ENCODE measurements at places on chromosomes 5 and 9. TPM values are rescaled to one million over a fixed set of nuclear protein-coding genes. Genes with fewer than 3 reads are reported as not detected.

Gene FCN2
- 0.56 TPM for total RNA-seq

Gene GRXCR2
- not detected for total RNA-seq

Gene PPP3R2
- not detected for total RNA-seq

Gene PRR16
- 1.8 TPM for total RNA-seq

Gene SEMA4D
- 16.7 TPM for total RNA-seq

Gene C5orf58
- not detected for total RNA-seq

DNA sequence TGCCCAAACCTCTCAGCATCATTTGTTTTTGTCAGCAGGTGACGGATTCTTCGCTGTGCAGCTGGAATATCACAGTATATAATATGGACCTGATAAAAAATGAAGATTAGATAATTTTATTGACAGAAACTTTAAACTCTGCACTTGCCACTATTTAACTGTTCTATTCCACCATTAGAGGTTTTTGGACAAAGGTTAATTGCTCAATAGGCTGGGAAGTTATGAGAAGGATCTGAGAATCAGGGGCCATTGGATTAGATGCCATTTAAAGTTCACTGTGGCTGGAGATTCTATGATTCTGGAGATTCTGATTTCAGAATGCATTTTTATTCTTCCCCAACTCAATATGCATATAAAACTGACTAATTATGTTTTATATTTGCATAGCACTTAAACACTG, 59.8 kb upstream of the ANXA1 start:
- DNase-seq = no peak
- H3K4me1 ChIP-seq = no peaks in the 10 kb centered on the region
- no peaks in the 10 kb centered on the region for H3K36me3 ChIP-seq
- H3K27me3 ChIP-seq = no peaks in the 10 kb centered on the region
- H3K27ac ChIP-seq = no peak overlapping the region

- no peaks in the 10 kb centered on the region for H3K36me3 ChIP-seq
- H3K27ac ChIP-seq = no peak overlapping the region
- DNase-seq = no peak
- no peak overlapping the region for H3K4me3 ChIP-seq
- H3K27me3 ChIP-seq = no peaks in the 10 kb centered on the region
- peaks cover 5% of the 10 kb centered on the region for H3K4me1 ChIP-seq
These were observed 49.5 kb downstream of the TJP2 start for GRCh38 chr9:69223605-69224004.

GRCh38 chr5:2556375-2556966, 195.0 kb downstream of the IRX2 start:
- no peak for DNase-seq
- no peak overlapping the region for H3K4me3 ChIP-seq
- no peaks in the 10 kb centered on the region for H3K36me3 ChIP-seq

GRCh38 chr5:95759634-95760033, 28.5 kb downstream of the RHOBTB3 start:
- no peak overlapping the region for H3K4me3 ChIP-seq
- no peaks in the 10 kb centered on the region for H3K36me3 ChIP-seq
- peaks cover 16% of the 10 kb centered on the region for H3K4me1 ChIP-seq
- H3K27ac ChIP-seq = no peak overlapping the region
- no peak for DNase-seq

DNA sequence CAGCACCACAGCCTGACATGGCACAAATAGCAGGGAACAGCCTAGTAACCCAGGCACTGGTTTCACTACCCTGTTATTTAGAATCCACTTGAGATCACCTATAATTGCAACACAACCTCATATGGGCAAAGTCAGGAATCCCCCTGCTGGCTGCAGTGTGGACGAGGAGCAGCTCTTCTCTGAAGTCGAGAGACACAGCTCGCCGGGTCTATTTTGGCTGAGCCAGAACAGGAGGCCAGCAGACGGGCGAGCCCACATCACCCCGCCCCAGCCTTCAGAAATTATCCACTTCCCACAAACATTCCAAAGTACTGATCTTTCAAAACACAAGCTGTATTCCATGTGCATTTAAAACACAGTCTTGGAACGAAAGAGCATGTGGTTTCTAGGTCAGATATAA, 179.0 kb downstream of the ROR2 start:
- H3K4me3 ChIP-seq = no peak overlapping the region
- H3K27ac ChIP-seq = no peak overlapping the region
- DNase-seq = peak; percentile 80
- H3K27me3 ChIP-seq = no peaks in the 10 kb centered on the region
- H3K36me3 ChIP-seq = no peaks in the 10 kb centered on the region

GRCh38 chr5:163894645-163895044, 389.2 kb downstream of the MAT2B start:
- no peaks in the 10 kb centered on the region for H3K4me1 ChIP-seq
- H3K27me3 ChIP-seq = no peaks in the 10 kb centered on the region
- no peak overlapping the region for H3K27ac ChIP-seq
- DNase-seq = no peak
- no peaks in the 10 kb centered on the region for H3K36me3 ChIP-seq

GRCh38 chr9:77798140-77798539, 150.0 kb upstream of the GNA14 start:
- no peaks in the 10 kb centered on the region for H3K36me3 ChIP-seq
- no peak overlapping the region for H3K4me3 ChIP-seq
- H3K27me3 ChIP-seq = no peaks in the 10 kb centered on the region
- H3K27ac ChIP-seq = no peak overlapping the region

DNA sequence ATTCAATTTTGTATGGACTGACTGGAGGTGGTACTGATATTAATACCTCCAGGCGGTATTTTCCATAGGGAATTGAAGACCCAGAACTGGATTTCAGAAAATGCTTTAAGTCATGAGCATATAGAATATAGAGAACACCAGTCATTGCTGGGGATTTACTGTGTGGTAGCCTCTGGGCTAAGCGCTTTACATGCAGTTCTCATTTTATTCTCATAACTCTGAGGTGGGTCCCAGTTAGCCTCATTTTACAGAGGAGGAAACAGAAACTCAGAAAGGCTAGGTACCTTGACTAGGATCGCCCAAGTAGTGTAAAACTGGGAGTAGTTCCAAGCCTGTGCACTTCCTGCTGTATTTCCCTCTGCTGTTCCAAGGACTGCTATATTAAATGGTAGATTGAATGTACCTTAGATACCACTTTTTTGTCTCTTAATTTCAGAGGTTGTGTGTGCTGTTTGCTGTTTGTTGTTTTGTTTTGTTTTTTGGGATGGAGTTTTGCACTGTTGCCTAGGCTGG, 13.8 kb downstream of the SLC44A1 start:
- DNase-seq = no peak
- no peak overlapping the region for H3K4me3 ChIP-seq
- H3K27ac ChIP-seq = no peak overlapping the region
- no peaks in the 10 kb centered on the region for H3K36me3 ChIP-seq

- no peak overlapping the region for H3K27ac ChIP-seq
- H3K36me3 ChIP-seq = no peaks in the 10 kb centered on the region
- H3K27me3 ChIP-seq = no peaks in the 10 kb centered on the region
- H3K4me1 ChIP-seq = no peaks in the 10 kb centered on the region
These were observed 1.2 kb upstream of the GABRA1 start for GRCh38 chr5:161846746-161847145.

DNA sequence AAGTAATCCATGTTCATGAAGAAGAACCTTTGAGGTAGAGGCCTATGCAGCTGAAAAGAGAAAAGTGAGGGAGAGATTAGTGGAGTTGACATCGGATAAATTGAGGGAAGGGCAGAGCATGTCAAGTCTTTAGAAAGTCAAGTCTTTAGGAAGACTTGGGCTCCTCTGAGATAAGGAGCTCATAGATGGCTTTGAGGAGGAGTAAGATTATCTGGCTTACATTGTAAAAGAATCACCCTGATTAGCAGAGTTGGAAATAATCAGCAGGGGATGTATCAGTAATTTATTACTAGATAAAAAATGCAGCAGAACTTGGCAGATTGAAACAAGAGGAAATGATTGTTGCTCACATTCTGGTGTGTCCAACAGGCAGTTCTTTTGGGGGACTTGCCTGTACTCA, 727.2 kb upstream of the WWC1 start:
- H3K4me3 ChIP-seq = no peak overlapping the region
- H3K4me1 ChIP-seq = no peaks in the 10 kb centered on the region
- H3K27ac ChIP-seq = no peak overlapping the region
- DNase-seq = no peak
- H3K27me3 ChIP-seq = no peaks in the 10 kb centered on the region

- DNase-seq = no peak
- no peaks in the 10 kb centered on the region for H3K27me3 ChIP-seq
- H3K4me3 ChIP-seq = no peak overlapping the region
- no peaks in the 10 kb centered on the region for H3K4me1 ChIP-seq
- H3K27ac ChIP-seq = no peak overlapping the region
- H3K36me3 ChIP-seq = no peaks in the 10 kb centered on the region
These were observed 376.8 kb upstream of the RFX3 start for GRCh38 chr9:3902631-3903030.
